Mesenteric fat pad (tissue), 1 donor: ENCODE measurements at places on chromosomes 11 and 22.

DNA sequence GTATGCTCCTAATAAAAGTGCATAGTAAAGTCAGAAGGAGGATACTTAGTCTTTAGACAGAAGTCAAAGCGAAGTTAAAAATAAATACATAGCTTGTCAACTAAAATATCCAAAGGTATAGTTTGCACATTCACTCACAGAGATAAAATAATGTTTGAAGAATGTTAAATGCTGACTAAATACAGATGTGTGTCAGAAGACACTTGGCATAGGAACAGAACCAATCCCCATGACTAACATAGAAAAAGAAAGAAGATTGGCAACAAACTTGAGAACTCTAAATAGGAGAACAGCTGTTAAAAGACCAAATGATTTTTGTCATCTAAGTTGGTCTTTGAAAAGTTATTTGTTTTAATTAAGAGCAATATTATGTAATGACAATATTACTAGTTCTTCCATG lies 1172.1 kb upstream of the RAG2 start:
- DNase-seq = no peak

- no peak for DNase-seq
These were observed 54.3 kb upstream of the VSTM5 start for GRCh38 chr11:93904716-93905115.

GRCh38 chr11:130549393-130549999 lies 101.1 kb downstream of the ADAMTS15 start:
- DNase-seq = no peak

GRCh38 chr11:57335023-57335342 lies 709 bp downstream of the SSRP1 start:
- no peak for DNase-seq

DNA sequence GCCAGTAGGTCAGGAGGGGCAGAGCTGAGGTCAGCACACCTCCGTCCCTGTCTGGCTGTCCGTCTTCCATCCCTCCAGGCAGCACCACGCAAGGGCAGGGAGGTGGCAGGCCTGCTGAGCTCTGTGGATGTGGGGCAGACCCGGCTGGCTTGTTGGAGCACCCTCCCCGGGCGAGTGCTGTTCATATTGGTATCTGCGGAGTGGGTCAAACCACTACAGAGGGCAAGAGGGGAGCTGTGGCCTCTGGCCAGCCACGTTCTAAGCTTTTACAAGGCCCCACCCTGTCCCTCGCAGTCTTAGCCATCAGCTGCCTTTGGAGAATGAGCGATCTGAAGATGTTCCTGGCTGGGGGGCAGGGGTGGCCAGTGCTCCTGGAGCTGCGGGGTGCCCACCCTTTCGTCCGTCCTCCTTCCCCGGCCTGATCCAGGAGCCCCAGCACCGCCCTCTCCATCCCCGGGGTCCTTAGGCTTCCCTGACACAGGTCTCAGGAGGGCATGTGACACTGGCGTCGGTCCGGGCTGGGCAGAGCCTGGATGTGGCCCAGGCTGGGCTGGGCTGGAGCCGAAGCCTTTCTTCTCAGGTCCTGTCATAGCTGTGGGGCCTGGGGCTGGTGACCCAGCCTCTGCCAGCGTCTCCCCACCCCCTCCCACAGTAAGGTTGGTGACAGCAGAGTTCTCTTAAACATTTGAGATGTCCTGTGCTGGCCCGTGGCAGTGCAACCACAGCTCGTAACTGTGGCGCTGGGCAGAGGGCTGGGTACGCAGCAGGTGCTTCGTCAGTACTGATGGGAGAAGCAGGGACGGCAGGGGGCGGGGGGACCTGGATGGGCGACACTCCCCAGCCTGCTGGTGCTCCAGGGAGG lies 31.7 kb upstream of the GRAMD4 start:
- no peak for DNase-seq

DNA sequence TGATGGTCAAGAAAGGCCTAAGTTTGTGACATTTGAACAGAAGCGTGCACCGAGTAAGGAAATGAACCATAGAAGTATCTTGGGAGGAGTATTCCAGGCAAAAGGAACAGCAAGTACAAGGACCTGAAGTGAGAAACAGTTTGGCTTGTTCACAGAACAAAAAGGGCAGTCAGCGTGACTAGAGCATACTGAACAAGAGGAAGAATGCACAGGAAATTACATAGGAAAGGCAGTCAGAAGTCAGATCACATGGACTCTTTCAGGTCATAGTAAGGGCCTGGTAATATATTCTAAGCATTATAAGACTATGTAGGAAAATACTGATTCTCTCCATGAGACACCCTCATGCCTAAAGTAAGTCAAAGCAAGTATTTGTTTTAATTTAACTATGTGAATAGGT lies 52.3 kb upstream of the GAB2 start:
- DNase-seq = no peak
